ENCODE measurements at places on chromosomes 13 and 19. TPM values are rescaled to one million over a fixed set of nuclear protein-coding genes. Genes with fewer than 3 reads are reported as not detected.

DNA sequence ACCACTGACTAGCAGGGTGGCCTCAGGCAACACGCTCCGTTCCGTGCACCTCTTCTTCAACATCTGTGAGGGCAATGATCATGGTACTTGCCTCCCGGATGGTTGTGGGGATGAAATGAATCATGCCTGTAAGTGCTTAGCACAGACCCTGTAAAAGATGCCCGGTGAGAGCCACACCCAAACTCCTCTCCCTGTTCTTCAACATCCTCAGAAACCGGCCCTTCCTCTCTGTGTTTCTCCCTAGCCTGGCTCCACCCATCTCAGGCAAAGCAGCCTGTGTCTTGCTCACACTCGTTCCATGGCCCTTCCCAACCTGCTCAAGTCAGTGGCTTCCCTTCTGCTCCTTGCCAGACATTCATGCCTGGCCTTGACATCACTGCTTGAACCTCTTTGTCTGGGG lies 5.8 kb upstream of the DMKN start:
- no peak for DNase-seq

- DNase-seq: no peak
Measured at GRCh38 chr13:112270951-112271350, 105.2 kb upstream of the SPACA7 start.

- DNase-seq: no peak
Measured at GRCh38 chr19:2180114-2180513, 16.4 kb downstream of the DOT1L start.

NOTCH3 gene
- total RNA-seq: 78.6 TPM

GRCh38 chr13:102558029-102558428 lies 38.8 kb upstream of the TPP2 start:
- no peak for DNase-seq

- no peak for DNase-seq
Measured at GRCh38 chr13:45932676-45933075, 81.1 kb upstream of the SIAH3 start.

DNA sequence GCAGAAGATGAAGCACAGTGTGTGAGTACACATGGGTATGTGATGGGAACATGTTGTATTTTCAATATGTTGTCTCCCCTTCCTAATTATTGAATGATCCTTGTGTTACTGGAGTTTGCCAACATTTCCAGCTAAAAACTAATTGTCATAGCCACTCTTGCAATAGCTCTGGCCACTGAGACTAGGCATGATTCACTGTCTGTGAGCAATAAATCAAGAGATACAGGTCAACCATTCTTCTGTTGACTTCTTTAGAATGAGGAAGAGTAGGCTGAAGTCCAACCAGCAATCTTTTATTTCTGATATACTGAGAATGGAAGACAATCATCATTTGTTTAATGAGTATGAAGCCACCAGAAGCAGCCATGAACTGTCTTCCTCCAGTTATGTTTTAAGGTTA lies 413.9 kb downstream of the SLITRK5 start:
- no peak for DNase-seq

GRCh38 chr13:68066879-68067513 lies 836.9 kb upstream of the PCDH9 start:
- DNase-seq: no peak

LILRA1 gene
- total RNA-seq: not detected

URAD gene
- not detected for total RNA-seq

GRCh38 chr13:99812625-99813024 lies 158.9 kb downstream of the ZIC5 start:
- DNase-seq: no peak

DNA sequence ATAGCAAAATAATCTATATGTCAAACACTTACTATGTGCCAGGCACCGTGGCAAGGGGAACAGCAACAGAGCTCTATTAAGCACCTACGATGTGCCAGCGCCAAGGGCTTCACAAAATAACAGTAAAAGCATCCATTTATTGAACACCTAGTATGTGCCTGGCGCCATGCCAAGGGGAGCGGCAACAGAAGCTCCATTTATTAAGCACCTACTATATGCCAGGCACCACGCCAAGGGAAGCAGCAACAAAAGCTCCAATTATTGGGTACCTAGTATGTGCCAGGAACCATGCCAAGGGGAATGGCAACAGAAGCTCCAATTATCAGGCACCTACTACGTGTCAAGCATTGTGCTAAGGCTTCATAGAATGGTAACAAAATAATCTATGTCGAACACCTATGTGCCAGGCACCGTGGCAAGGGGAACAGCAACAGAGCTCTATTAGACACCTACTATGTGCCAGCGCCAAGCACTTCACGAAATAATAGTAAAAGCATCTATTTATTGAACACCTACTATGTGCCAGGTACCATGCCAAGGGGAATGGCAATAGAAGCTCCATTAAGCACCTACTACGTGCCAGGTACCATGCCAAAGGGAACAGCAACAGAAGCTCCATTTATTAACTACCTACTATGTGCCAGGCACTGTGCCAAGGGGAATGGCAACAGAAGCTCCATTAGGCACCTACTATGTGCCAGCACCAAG lies 107.7 kb downstream of the PTPRS start:
- DNase-seq: no peak

DPF1 gene
- total RNA-seq: 2.4 TPM

DNA sequence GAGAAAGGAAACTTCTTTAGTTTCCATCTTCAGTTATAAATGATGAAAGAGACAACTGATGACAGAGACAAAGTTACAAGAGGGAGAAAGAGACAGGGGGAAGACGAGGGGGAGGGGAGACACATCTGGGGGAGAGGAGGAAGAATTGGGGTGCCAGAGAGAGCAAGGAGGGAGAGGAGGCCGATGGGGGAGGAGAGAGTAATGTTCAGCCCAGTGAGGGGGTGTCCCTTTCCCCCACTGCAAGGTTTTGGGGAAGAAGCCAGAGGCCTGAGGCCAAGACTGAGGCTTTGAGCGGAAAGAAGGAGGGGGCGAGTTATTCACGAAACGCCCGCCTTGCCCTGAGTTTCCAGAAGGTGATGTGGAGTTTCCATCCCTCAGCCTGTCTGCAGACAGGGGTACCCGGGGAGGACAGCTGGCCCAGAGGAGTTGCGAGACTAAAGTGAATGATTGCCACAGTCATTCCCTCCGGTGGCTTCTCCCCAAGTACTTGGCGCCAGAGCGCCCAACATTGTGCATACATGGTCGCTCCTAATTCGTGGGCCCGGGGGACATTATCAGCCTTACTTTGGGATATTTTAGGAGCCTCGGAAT lies 558 bp upstream of the PPAN start:
- no peak for DNase-seq

LENG1 gene
- total RNA-seq: 4.5 TPM

DNA sequence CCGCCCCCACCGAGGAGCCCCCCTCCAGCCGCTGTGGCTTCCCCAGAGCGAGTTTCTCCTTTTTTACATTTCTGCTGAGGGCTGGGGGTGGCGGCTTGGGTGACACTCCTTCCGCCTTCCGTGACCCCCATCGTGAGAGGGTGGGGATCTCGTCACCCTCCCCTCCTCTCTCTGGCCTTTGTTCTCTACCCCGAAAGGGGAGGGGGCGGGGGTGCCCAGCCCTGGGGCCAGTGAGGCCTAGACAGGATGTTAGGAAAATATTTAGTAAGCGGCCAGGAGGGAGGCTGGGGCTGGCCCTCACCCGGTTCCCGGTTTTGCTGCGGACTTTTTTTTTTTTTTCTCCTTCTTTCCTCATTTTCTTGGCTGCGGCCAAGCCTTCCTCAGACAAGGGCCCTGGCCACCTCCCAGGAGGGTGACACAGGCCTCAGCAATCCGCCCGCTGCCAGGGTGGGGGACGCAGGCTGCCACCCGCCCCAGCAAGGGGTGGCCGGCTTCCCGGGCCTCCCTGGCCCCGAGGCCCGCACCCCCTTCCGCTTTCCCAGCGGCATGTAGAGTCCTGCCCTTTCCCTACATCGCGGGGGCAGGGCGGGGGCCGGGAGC lies 3.9 kb downstream of the MIDN start:
- no peak for DNase-seq

GRCh38 chr19:56837492-56838023 lies 3.0 kb downstream of the PEG3 start:
- no peak for DNase-seq

DNA sequence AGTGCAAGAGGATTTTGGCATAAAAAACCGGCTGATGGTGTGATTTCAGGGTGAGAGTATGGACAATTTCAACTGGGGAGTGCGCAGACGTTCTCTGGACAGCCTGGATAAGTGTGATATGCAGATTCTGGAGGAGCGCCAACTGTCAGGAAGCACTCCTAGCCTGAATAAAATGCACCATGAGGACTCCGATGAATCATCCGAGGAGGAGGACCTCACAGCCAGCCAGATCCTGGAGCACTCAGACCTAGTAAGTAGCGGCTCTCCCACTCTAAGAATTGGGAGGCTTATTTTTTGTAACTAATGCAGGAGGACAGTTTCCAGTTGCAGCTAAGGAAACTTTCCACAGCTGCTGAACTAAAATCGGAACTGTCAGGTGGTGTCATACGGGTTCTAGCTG lies 53.6 kb downstream of the ZAR1L start:
- no peak for DNase-seq

GRCh38 chr13:56528040-56528790 lies 612.5 kb upstream of the PRR20A start:
- no peak for DNase-seq

GRCh38 chr13:50529154-50529882 lies 314.2 kb downstream of the DLEU7 start:
- DNase-seq: peak; percentile 65

- DNase-seq: no peak
Measured at GRCh38 chr13:22925881-22926747, 254.7 kb upstream of the SGCG start.

- DNase-seq: no peak
Measured at GRCh38 chr13:100818711-100819110, 144.1 kb upstream of the TMTC4 start.

- no peak for DNase-seq
Measured at GRCh38 chr13:45788011-45788410, 63.5 kb downstream of the SIAH3 start.

KLK8 gene
- not detected for total RNA-seq

- DNase-seq: no peak
Measured at GRCh38 chr13:27257648-27258253, 6.4 kb downstream of the RPL21 start.

DNA sequence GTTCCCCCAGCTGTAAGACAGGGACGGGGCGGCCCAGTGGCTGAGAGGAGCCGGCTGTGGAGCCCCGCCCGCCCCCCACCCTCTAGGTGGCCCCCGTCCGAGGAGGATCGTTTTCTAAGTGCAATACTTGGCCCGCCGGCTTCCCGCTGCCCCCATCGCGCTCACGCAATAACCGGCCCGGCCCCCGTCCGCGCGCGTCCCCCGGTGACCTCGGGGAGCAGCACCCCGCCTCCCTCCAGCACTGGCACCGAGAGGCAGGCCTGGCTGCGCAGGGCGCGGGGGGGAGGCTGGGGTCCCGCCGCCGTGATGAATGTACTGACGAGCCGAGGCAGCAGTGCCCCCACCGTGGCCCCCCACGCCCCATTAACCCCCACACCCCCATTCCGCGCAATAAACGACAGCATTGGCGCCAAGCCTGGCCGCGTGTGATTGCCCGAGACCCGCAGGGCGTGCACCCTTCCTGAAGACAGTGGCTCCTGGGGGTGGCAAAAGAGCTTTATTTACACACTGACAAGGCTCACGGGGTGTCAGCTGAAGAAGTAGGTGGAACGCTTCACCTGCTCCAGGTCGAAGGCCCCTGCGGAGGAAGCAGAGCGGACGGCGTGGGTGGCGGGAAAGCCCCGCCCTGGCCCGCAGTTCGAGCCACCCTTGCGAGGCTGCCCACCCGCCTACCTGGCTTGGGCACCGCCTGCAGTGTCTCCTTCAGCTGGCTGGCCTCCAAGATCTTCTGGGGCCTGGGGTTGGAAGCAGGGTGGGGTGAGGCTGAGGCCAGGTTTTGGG lies 16.4 kb downstream of the POLRMT start:
- no peak for DNase-seq

- DNase-seq: no peak
Measured at GRCh38 chr19:29290853-29291252, 77.9 kb upstream of the UQCRFS1 start.

DNA sequence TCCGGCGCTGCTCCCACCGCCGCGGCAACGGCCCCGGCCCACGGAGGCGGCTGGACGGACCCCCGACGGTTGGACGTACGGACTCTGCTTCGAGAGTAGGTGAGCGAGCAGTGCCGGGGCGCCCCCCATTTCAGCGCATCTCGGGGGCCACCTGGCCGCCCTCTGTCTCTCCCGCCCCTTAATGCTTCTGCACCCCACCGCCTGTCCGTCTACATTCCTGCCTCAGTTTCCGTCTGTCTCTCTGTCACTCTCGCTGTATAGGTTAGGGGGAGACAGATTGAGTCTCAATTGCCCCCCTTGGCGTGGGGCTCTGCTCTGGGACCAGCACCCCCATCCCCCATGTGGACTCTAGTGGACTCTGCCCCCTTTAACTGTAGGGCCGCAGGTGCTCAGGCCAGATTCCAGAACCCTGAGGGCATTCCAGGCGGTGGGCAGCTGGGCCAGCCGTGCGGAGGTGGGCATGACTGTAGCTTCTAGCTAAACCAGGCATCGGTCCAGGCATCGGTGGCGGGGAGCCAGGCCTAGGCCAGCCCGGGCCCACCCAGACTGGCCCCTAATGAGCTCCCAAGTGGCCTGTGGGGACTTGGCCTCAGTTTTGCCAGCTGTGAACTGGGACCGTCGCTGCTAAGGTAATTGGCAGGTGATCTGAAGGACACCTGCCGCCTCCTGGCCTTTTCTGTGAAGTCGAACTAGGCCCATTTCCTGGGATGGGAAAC lies 373 bp downstream of the TNFAIP8L1 start:
- DNase-seq: no peak

TTYH1 gene
- not detected for total RNA-seq

- DNase-seq: no peak
Measured at GRCh38 chr19:17803264-17803896, 8.4 kb downstream of the B3GNT3 start.

CGB8 gene
- total RNA-seq: 3.1 TPM

GRCh38 chr19:52170863-52171320 lies 529 bp downstream of the ZNF836 start:
- no peak for DNase-seq

DNA sequence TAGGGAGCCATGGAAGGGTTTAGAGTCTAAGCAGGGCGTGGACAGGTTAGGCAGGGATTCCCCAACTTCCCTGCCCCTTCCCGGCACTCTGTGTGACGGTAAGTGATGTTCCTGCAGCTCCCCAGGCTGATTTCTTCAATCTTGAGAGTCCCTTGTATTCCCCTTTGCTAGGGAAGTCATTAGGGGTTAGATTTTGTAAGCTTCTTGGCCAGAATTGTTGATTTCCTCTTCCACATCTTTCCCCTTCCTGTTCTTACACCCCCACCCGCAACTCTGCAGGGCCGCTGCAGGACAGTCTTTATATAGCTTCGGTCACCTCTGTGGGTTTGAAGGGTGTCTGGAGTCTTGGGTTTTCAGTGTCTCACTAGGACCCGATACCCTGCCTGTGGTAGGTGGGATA lies 10.6 kb upstream of the ADGRE1 start:
- DNase-seq: no peak

- DNase-seq: no peak
Measured at GRCh38 chr19:38718747-38719543, 25.3 kb downstream of the CAPN12 start.

DNA sequence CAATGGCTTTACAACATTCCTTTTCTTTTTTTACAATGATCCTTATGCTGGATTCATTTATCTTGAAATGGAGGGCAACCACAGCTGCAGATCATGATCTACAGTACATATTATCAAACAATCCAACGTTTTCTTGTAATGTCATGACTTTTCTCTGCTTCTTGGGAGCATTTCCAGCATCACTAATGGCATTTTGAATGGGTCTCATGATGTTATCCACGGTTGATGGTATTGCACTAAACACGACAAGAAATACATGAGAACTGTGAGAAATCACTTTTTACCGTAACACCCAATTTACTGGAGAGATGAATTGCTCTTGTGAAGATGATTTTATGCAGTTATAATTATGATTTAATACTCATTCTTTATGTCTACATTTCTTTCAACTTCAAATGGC lies 16.2 kb upstream of the ACOD1 start:
- DNase-seq: no peak

DKKL1 gene
- total RNA-seq: 1.5 TPM

CYP2S1 gene
- not detected for total RNA-seq
